ENCODE measurements at places on chromosomes 5 and 9.

GRCh38 chr9:114428466-114428865 lies 40.7 kb upstream of the AKNA start:
- no peak for DNase-seq

DNA sequence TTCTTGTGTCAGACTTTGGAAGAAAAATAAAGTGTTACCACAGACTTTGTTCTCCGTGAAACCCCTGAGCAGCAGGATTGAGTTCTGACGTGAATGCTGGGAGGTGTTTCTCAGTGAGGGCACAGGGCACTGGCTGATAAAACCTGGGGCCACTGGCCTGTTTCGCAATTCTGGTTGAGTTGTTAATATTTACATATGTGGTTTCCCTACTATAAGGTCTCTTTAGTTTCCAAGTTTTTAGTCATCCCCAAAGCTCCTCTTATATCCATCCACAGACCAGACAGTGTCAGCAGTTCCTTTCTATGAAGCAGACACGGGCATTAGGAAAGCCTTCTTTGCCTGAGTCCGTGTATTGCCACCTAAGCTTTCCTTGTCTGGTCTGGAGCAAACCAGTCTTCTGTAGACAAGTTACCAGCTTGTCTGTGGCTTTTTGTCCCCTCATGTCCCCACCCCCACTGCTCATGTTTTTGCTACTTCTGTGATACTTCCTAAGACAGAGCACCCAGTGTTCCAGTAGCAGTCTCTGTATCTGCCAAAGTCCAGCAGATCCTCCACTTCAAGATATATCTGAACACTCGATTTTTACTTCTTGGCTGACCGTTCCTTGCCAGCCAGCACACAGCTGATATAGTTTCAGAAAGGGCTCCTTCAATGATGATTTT lies 42.0 kb downstream of the ACO1 start:
- no peak for DNase-seq

GRCh38 chr5:59715228-59715627 lies 178.3 kb downstream of the PDE4D start:
- no peak for DNase-seq

GRCh38 chr5:120314191-120314590 lies 149.9 kb upstream of the PRR16 start:
- DNase-seq, result no peak

DNA sequence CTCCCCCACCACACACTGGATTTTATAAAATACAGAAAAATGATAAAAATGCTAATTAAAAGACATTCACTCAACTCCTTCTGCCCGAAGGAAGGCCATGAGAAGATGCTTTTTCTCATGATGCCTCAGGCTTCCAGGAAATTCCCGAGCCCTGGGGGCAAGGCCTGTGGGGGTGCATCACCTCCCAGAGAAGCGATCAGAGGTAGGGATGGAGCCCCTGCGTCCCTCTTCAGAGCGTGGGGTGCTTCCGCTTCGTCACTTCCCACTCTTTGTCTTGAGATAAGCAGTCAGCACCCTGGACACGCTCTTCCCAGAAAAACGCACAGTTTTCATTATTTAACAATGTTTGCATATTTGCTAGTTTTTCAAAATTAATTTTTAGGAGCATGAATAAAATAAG lies 33.3 kb upstream of the SH3PXD2B start:
- DNase-seq, result no peak

DNA sequence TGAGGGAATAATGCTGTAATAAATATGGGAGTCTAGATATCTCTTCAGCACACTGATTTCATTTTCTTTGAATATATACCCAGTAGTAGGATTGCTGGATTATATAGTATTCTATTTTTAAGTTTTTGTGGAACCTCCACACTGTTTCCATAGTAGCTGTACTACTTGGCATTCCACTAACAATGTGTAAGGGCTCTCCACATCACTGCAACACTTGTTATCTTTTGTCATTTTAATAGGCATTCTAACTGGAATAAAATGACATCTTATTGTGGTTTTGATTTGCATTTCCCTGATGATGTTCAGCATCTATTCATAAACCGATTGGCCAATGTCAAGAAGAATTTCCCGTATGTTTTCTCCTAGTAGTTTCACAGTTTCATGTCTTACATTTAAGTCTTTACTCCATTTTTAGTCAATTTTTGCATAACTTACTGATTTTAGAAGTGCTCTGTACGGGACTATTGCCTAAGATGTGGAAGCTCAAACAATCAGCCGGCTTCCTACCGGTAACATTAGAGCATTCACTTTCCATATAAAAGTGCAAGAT lies 1078.8 kb downstream of the TAF11L14 start:
- DNase-seq, result no peak

DNA sequence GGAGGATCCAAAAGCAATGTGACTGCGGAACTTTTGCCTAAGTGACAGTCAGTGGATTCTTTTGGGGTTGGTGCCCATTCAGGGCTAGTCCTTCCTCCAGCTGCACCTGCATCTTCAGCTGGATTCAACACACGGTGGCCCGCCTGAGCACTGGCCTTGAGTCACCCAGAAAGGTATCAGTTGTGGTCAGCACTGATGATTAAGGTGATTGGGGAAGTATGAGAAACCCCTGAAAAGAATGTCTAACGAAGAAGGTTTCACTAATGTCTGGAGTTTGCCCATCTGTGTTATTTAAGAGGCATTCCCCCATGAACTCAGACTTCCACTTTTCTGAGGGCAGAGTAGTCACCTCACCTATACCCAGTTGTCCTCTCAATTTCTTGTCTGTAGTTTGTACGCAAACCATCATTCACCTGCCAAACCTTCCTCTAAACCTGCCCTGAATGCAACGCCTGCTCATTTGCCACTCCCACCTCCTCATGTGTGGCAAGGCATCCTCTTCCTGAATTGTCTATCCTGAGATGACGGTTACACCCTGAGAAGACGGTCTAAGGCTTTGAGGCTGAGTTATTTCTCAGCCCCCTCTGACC lies 27.2 kb downstream of the CSF2 start:
- no peak for DNase-seq

DNA sequence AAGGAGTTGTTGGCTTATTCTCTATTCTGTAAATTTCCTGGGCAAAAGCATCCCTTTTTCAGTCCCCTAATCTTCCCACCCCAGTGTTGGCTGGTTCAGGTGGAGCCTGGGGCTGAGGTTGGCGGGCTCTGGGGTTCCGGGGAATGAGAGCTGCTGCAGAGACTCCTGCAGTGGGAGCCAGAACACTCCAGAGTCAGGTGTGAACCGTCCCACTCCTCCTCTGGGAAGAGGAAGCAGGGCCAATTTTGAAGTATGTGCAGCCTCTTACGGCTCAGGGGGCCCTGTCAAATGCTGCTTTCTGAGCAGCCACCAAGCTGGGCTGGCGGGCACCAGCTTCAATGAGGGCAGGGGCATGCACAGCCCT lies 42.8 kb downstream of the JADE2 start:
- DNase-seq, result no peak

GRCh38 chr5:56729488-56729887 lies 85.9 kb upstream of the MAP3K1 start:
- no peak for DNase-seq

GRCh38 chr5:27242258-27242626 lies 203.9 kb upstream of the CDH9 start:
- DNase-seq, result no peak

DNA sequence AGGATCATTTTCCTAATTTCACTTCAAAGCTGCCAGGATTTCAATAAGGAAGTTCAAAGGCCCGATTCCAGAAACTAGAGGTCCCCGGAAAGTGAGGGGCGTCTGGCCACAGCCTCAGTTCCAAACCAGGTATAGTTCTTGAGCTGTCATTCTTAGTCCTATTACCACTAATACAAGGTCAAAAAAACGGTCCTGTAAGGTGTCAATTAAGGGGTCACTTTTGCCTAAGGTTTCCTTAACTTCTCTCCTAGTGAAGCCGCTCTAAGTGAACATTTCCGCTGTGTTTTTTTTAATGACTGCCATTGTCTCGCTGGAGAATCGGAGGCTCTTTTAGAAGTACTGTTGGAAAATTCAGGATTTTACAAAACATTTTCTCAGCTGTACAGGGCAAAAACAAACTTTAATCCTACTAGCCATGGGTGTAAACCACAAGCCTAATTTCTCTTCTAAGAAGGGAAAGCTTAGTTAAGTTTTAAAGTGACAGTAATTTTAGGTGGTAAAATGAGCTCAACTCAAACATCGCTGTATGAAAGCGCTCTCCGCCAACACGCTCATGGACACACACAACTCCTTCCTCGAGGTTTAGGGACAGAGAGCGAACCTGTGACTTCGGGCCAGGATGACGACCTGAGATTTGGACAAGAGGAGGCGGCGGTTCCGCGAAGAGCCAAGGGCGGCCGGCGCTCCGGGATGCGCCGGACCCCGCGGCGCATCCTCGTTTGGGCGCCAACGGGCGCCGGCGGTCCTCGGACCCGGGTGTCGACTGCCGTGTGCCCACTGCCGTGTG lies 76.7 kb upstream of the IFNE start:
- DNase-seq, result no peak

- DNase-seq, result no peak
Measured at GRCh38 chr5:123511290-123511647, 708 bp upstream of the CSNK1G3 start.

- no peak for DNase-seq
Measured at GRCh38 chr5:80070338-80071056, 35.3 kb downstream of the THBS4 start.

GRCh38 chr9:2241836-2242741 lies 226.9 kb downstream of the SMARCA2 start:
- DNase-seq, result peak; percentile 27

GRCh38 chr5:72499730-72500129 lies 7.5 kb downstream of the ZNF366 start:
- DNase-seq, result no peak

DNA sequence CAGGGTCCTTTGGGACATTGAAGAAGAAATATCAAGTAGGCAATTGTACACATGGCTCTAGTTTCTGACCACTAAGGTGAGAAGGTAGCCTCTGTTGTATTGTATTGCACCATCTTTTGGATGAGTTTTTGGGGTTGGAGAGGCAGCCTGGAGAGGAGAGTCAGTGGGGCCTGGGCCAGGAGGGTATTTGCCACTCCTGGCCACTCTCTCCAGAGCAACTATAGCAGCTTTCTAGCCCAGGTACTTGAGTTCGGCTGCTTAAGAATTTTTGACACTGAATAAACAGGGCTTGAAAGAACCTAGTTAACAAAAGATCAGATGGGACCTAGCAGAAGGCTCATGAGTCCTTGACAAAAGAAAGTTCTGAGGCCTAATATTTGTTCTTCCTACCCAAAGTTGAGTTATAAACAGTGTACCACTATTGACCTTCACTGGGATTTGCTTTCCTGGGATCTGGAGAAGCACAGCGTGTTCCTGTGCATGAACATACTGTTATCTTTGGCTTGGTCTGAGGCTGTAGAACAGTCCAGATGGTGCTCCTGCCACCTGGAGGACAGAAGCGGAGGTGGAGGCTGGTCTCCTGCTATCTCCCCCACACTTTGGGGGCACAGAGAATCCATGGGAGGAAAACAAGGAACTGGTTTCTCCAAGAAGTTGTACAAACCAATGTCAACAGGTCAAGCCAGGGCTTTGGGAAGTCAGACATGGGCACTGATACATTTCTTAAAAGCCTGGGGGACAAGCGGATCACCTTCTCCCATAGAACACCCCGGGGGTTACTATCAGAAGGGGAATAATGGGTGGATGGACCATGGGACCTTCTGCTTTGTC lies 110.4 kb upstream of the LIFR start:
- DNase-seq, result no peak

DNA sequence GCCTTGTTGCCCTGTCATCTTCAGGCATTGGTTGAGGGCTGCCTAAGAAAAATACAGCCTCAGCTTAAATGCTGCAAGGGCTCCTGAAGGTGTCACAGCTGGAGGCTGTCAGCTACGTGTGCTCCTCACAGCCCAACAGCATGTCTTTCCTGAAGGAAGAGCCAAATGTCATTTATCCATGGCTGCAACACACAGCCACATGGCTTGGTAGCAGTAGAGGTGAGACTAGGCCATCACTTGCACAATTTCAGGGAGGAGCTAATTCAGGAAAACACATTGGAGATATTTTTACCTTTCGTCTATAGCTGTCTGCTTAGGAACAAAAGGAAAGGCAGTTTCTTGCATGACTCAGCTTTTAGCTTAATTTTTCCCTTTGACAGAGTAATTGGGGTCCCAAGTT lies 260.7 kb downstream of the SYK start:
- no peak for DNase-seq

DNA sequence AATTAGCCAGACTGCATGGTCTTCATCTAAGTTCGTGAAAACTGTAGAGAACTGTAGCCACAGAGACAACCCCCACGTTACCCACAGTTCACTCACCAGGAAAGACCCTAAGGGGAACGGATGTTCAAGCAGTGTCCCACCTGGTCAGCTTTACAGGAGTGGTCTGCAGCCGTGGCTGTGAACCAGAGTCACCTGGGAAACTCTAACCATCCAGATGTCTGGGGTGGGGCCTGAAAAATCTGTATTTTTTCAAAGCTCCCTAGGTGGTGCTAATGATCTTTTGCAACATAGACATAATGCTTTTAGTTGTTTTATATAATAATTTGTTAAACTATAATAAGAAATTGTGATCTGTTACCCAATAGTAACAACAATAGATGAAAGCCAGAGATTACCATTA lies 47.7 kb upstream of the ANGPTL2 start:
- DNase-seq, result no peak

DNA sequence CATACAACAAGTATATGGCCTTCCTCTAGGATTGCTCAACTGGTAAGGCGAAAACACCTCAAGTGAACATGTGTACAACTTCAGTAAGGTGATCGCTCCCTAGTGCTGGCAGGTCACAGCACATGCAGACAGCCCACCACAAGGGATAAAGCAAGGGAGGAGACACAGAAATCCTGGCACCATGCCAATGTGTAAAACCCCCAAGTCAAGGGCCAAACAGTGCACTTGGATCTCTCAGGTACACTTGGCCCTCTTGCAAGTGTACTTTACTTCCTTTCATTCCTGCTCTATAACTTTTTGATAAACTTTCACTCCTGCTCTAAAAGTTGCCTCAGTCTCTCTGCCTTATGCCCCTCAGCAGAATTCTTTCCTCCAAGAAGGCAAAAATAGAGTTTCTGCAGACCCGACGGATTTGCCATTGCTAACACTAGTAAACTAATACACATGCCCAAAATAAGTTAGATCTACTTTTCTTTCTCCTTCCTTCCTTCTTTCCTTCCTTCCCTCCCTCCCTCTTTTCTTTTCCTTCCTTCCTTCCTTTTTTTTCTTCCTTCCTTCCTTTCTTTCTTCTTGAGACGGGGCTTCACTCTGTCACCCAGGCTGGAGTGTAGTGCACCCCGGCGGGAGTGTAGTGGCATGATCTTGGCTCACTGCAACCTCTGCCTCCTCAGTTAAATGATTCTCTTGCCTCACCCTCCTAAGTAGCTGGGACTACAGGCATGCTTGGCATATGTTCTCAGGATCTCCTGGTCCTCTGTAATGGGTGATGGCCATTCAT lies 6.8 kb upstream of the LNPEP start:
- DNase-seq, result no peak
